Small intestine (tissue), 16 donors: ENCODE measurements at places on chromosomes 5 and 9.
A peak's percentile ranks its signal among the peaks of the same experiment; 100 is the strongest.

- DNase-seq, result no peak
- H3K36me3 ChIP-seq, result peaks cover 3% of the 10 kb centered on the region
- no peak overlapping the region for H3K4me3 ChIP-seq
- H3K27me3 ChIP-seq, result no peaks in the 10 kb centered on the region
Observed at GRCh38 chr5:61397937-61398336, 65.9 kb downstream of the ZSWIM6 start.

- no peaks in the 10 kb centered on the region for H3K36me3 ChIP-seq
- no peaks in the 10 kb centered on the region for H3K27me3 ChIP-seq
- H3K4me3 ChIP-seq, result no peak overlapping the region
Observed at GRCh38 chr5:167442922-167443321, 848.5 kb upstream of the WWC1 start.

- H3K27ac ChIP-seq, result peak overlapping the region; percentile 83
- no peaks in the 10 kb centered on the region for H3K27me3 ChIP-seq
- no peaks in the 10 kb centered on the region for H3K36me3 ChIP-seq
- no peak for DNase-seq
Observed at GRCh38 chr5:151683986-151684588, 2.6 kb downstream of the SPARC start.

GRCh38 chr9:68859347-68859746, 154.3 kb downstream of the PIP5K1B start:
- no peak overlapping the region for H3K27ac ChIP-seq
- peaks cover 3% of the 10 kb centered on the region for H3K36me3 ChIP-seq
- H3K4me1 ChIP-seq, result no peaks in the 10 kb centered on the region
- H3K4me3 ChIP-seq, result no peak overlapping the region
- no peaks in the 10 kb centered on the region for H3K27me3 ChIP-seq
- no peak for DNase-seq

GRCh38 chr5:145619806-145620310, 215.3 kb downstream of the PRELID2 start:
- H3K4me3 ChIP-seq, result no peak overlapping the region
- no peaks in the 10 kb centered on the region for H3K27me3 ChIP-seq
- no peak for DNase-seq
- no peak overlapping the region for H3K27ac ChIP-seq
- no peaks in the 10 kb centered on the region for H3K36me3 ChIP-seq

DNA sequence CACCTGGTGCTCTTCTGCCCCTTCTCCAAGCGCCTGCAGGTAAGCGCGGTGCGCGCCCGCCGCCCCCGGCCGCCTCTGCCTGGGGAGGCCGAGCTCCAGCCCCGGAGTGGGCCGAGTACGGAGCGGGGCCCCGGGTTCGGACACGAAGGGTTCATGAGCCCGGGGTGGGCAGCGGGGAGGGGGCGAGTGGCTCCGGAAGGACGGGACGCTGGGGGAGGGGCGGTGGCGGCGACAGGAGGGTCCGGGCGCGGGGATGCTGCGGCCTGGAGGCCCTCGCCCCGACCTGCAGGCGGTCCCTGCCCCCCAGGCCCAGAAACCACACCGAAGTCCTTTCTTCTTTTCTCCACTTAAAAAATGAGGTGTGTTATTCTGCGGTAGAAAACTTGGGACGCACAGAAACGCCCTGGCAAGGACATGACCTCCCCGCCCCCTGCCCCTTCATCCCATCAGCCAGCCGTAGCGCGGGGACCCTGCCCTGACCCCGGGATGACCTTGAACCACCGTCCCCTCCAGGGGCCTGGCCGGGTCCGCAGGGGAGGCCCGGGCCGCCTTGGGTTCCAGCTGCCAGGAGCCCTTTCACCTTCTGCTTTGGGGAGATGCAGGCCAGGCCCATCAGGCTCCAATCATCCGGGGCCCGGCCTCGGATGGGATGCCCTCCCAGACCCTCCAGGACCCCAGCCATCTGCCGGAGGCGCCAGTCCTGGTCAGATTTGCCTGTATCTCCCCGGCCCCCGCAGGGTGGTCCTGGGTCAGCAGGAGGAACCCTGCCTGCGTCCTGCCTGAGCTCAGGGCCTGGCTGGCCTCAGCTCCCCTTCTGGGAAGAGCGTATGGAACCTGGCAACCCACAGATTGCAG, 545 bp downstream of the DIPK1B start:
- peaks cover 9% of the 10 kb centered on the region for H3K36me3 ChIP-seq
- H3K4me1 ChIP-seq, result no peaks in the 10 kb centered on the region
- H3K4me3 ChIP-seq, result peak overlapping the region; percentile 9
- peaks cover 3% of the 10 kb centered on the region for H3K27me3 ChIP-seq
- no peak for DNase-seq
- H3K27ac ChIP-seq, result no peak overlapping the region

DNA sequence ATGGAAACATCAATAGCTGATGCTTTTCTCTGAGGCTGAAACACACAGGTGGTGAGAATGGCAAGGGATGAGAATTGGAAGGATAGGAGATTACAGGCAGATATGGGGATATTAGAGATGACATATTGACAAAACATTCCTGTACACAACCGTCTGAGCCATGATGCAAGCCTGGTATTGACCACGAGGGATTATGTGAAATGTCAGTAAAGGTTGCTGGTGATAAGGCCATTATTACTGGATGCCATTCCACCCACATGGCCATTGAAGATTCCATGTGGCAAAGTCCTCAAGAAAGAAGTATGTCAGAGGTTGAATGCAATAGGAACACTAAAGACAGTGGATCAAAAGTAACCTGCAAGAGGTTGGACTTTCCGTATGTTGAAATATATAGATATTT, 15.7 kb downstream of the GRAMD2B start:
- peak; percentile 38 for DNase-seq
- peaks cover 3% of the 10 kb centered on the region for H3K4me1 ChIP-seq
- H3K4me3 ChIP-seq, result no peak overlapping the region
- H3K27me3 ChIP-seq, result no peaks in the 10 kb centered on the region
- H3K27ac ChIP-seq, result no peak overlapping the region

GRCh38 chr5:76294573-76294972, 108.5 kb upstream of the IQGAP2 start:
- H3K36me3 ChIP-seq, result no peaks in the 10 kb centered on the region
- DNase-seq, result no peak
- peaks cover 26% of the 10 kb centered on the region for H3K4me1 ChIP-seq
- H3K27me3 ChIP-seq, result no peaks in the 10 kb centered on the region

DNA sequence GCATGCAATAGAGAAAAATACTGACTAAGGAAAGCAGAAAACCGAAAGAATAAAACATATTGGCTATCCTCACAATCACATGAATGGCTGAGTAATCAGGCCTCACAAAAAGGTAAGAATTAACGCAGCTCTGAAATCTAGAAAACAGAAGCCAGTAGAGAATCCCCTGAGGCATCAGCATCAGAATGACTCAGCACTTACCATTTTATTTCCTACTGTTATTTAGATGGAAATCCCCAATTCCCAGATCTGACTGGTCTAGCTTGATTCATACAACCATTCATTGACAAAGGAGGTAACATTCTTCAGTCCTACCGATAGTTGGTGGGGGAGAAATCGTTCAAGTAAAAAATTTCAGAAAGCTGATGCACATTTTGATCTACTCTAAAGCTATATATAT, 1408.4 kb upstream of the WWC1 start:
- H3K4me1 ChIP-seq, result no peaks in the 10 kb centered on the region
- H3K27ac ChIP-seq, result no peak overlapping the region
- no peaks in the 10 kb centered on the region for H3K36me3 ChIP-seq
- H3K27me3 ChIP-seq, result no peaks in the 10 kb centered on the region
- H3K4me3 ChIP-seq, result no peak overlapping the region

DNA sequence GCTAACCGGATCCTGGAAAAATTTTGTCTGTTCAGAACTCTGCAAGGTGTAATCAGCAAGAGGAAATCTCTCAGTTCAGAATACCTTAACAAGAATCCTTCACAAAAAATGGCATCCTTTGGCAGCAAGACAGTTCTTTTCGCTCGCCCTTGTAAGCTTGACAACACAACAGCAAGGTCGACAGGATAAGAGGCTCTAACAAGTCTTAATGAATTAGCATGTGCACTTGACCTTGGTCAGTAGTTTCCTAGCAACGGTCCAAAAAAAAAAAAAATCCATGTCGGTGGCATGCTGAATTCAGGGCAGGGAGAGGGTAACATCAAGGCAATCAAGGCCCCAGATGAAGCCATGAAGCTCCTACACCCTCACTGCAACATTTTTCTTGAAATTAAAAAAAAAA, 172.8 kb downstream of the APBA1 start:
- H3K36me3 ChIP-seq, result no peaks in the 10 kb centered on the region
- no peaks in the 10 kb centered on the region for H3K4me1 ChIP-seq
- H3K27ac ChIP-seq, result no peak overlapping the region
- no peak overlapping the region for H3K4me3 ChIP-seq

DNA sequence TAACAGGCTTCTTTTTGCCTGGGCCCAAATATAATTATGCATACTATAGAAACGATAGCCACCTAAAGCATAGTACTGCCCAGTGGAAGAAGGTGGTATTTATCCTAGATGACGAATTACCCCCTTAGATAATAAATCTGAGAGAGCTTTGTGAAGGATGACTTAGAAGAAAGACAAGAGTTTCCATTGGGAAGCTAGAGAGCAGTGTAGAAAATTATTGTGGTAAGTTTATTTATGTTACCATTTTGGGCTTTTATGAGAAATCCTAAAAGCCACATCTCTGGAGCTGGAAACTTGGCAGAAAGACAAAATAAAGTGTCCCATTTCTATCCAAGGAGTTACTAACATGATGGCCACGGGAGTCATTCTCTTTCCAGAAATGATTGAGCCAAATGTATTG, 172.0 kb upstream of the SEMA6A start:
- no peak overlapping the region for H3K4me3 ChIP-seq
- no peaks in the 10 kb centered on the region for H3K36me3 ChIP-seq
- H3K27me3 ChIP-seq, result no peaks in the 10 kb centered on the region
- DNase-seq, result no peak
- H3K4me1 ChIP-seq, result no peaks in the 10 kb centered on the region

DNA sequence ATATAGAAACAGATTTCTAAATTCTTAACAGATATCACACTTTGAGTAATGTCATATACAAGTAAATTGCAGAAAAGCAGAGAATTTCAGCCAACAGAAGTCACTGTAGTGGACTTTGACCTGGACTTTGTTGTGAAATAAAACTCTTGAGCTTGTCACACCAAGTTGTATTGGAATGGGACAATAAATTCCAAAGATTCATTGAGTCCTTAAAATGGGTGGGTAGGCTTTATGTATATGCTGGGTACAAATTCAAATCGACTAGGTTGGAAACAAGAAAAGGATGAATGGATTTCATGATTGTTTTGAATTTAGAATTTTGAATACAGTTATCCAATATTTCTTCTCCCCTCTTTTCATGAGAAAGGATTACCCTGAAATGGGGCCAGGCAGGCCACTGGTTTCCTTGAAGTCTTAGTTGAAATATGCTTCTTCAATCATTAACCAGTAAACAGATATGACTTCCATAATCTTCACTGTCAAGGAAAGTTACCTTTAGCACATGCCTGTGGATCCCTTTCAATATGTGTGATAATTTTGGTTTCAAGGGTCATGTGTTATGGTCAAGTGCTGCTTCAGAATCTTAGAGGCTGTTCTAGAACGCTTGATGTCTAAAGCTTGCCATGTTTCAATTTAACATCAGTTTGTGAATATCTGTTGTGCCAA, 25.7 kb downstream of the PIP5K1B start:
- no peaks in the 10 kb centered on the region for H3K36me3 ChIP-seq
- peak; percentile 92 for DNase-seq
- H3K4me3 ChIP-seq, result no peak overlapping the region
- peak overlapping the region; percentile 91 for H3K27ac ChIP-seq

DNA sequence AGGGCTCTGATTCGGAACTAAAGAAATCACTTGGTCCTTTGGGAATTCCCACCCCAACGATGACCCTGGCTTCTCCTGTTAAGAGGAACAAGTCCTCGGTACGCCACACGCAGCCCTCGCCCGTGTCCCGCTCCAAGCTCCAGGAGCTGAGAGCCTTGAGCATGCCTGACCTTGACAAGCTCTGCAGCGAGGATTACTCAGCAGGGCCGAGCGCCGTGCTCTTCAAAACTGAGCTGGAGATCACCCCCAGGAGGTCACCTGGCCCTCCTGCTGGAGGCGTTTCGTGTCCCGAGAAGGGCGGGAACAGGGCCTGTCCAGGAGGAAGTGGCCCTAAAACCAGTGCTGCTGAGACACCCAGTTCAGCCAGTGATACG, 83.4 kb downstream of the GOLPH3 start:
- H3K4me1 ChIP-seq, result no peaks in the 10 kb centered on the region
- no peak overlapping the region for H3K4me3 ChIP-seq
- DNase-seq, result no peak
- no peaks in the 10 kb centered on the region for H3K36me3 ChIP-seq

GRCh38 chr9:87497080-87497603, 525 bp upstream of the DAPK1 start:
- H3K27me3 ChIP-seq, result no peaks in the 10 kb centered on the region
- no peak overlapping the region for H3K27ac ChIP-seq
- no peaks in the 10 kb centered on the region for H3K36me3 ChIP-seq
- DNase-seq, result no peak

DNA sequence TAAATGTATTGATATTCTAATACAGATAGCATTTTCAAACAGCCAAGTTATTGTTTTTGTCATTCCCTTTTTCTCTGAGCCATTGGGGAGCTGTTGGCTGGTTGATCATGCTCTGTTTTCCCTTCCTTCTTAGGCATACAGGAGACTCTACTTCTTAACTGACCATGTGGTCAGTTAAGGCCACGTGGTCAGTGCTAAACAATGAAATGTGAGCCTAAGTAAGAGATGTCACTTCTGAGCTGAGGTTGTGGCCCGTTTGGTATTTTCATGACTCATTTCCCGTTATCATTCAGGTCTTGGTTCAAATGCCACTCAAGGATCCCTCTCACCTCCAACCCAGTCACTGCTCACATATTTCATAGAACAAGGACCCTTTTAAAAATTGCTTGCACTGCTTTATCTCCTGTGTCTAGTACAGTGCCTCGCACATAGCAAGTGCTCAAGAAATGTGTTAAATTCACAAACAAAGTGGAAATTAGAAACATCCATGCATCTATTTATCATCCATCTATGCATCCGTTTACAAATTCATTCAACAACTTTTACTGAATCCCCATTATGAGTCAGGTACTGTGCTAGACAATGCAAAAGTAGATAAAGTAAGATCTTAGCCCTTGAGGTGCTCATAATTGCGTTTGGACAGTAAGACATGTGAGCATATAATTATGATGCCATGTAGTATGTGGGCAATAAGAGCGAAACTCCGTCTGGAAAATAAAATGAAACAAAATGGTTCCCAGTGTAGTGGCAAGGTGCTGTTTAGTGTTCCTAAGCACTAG, 50.7 kb downstream of the ARRDC3 start:
- DNase-seq, result no peak
- H3K27ac ChIP-seq, result no peak overlapping the region
- no peaks in the 10 kb centered on the region for H3K4me1 ChIP-seq
- no peaks in the 10 kb centered on the region for H3K36me3 ChIP-seq
- no peaks in the 10 kb centered on the region for H3K27me3 ChIP-seq
- no peak overlapping the region for H3K4me3 ChIP-seq

DNA sequence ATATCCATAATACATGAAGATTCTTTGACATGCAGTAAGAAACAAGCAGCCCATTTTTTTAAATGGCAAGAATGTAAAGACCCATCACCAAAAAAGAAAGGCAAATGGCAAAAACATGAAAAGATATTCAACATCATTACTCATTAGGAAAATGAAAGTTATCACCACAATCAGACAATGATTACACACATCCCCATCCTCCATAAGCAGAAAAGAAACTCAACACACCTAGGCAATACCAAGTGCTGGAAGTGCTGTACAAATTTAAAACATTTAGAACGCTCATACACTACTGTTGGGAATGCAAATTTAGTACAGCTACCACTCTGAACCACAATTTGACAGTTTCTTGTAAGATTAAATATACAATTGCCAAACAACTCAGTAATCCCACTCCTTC, 466.7 kb downstream of the ACTL7B start:
- no peak overlapping the region for H3K27ac ChIP-seq
- no peaks in the 10 kb centered on the region for H3K36me3 ChIP-seq
- H3K4me1 ChIP-seq, result no peaks in the 10 kb centered on the region
- no peak overlapping the region for H3K4me3 ChIP-seq
- no peak for DNase-seq
